Activated CD8-positive, alpha-beta memory T cell treated with anti-CD3 and anti-CD28 coated beads for 1 hour (primary cell): ENCODE measurements at places on chromosomes 7 and 10.

- no peak for DNase-seq
These were observed 17.9 kb downstream of the SLC26A3 start for GRCh38 chr7:107785170-107785569.

DNA sequence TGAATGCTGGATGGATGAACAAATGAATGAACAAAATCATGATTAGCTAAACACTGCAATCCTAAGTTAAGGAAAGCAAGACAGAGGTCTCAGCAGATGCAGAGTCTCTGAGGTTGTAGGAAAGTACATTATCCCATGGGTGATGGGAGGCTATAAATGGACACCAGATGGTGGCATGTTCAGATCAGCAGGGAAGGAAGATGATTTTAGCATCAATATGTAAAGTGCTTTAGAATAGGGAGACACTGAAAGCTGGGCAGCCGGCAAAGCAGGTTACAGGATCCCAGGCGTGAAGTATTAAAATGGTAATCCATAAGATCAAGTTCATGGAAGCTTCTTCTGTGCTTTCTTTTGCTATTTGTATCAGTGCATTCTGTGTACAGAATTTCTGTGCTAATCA, 7.9 kb upstream of the RAPGEF5 start:
- no peak for DNase-seq

DNA sequence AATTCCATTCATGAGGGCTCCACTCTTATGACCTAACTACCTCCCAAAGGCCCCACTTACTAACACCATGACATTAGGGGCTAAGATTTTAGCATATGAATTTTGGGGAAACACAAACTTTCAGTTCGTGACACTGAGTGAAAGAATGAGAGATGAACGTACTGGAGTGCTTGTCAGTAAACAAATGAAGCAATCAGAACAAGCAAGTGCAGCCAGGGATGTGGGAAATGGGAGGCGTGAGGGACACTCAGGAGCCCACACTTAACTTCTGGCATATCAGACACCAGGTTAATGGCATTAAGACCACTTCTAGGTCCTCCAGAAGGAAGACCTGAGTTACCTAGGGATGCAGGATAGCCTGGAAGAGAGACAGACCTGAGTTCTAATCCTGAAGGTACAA, 2.3 kb upstream of the MDFIC start:
- no peak for DNase-seq

DNA sequence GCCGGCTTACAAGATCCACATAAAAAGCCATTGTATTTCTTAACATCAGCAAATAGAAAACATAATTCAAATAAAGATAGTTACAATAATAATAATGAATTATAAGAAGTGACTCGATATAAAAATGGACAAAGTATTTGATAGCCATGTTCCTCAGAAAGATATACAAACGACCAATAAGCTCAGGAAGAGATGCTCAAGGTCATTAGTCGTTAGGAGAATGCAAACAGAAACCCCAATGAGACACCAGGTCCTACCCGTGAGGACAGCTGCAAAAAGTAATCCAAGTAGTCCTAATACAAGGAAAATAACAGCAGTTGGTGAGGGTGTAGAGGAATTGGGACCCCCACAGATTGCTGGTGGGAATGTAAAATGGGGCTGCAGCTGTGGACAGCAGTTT, 54.2 kb upstream of the INPP5A start:
- DNase-seq = no peak

DNA sequence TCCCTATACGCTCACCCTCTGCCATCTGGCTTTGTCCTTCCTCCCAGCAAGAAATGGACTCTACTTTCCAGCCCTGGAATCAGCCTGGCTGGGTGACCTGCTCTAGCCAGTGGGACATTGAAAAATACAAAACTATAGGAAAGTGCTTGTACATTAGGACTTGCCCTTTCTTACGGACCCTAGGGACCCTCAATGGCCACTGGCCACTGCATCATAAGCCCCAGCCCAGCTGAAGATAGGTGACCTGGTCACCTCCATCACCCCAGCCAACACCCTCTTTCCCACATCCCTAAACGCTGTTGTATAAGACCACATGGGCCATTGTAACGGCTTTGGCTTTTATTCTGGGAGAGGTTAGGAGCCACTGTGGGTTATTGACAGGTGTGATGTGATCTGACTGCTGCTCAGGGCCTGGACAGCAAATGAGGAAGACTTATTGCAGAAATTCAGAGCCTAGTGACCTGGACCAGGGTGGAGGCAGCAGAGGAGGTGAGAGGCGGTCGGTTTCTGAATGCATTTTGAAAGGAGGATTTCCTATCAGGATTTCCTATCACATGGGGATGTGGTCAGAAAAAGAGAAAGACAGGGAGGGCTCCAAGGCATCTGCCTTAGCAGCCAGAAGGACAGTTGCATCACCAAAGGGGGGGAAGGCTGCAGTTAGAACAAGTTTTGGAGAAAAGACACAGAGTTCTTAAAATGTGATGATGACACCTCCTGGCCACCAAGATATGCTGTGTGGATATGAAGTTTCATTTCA, 2.2 kb upstream of the LMBR1 start:
- DNase-seq = no peak

DNA sequence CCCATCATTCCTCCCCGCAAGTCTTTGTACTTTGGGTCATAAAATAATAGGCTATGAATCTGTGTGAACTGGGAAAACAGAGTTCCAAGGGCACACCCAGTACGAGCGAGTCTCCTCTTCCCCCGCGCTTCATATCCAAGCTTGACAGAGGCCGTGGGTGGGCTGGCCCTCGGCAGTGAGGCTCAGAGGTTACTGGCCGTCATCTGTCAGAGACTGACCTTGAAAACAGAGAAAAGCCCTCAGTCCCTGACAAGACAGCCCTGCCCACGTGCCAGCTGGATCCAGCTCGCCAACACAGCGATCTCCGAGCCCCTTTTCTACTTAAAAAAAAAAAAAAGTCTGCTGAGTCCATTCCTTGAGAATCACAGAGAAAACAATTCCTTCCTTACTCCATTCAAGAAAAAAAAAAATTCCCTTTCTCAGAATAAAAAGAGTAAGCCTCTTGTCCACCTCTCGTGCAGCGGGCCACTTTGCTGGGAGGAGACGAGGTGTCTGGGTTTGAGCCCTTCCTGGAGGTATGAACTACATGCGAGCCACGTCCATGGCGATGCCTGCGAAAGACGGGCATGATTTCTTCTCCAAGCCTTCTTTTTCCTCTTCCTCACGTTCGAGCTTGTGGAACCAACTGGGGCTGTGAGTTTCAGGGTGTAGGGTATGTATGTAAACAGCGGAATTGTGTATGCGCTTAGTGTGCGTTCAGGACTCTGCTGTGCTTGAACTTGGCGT, 744 bp upstream of the BICC1 start:
- DNase-seq = no peak

- DNase-seq = no peak
These were observed 150.4 kb downstream of the ACTR3B start for GRCh38 chr7:152909683-152910544.

- no peak for DNase-seq
These were observed 40.5 kb downstream of the PDE6C start for GRCh38 chr10:93652857-93653256.

DNA sequence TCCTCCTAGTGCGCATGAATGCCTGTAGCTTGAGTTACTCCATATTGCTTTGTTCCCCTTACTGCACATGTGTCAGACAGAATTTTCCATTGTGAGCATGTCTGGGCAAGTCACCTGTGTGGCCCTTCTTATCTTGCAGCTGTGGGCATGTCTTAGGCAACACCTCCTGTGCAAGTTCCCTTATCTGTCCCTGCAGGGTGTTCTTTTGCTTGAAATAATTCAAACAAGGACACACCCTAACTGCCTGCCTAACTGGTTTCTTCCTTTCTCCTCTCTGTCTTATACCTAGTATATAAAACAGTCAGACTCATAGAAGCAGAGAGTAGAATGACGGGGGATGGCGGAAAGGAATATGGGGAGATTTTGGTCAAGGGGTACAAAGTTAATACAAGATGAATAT, 421.1 kb upstream of the SORCS1 start:
- no peak for DNase-seq

DNA sequence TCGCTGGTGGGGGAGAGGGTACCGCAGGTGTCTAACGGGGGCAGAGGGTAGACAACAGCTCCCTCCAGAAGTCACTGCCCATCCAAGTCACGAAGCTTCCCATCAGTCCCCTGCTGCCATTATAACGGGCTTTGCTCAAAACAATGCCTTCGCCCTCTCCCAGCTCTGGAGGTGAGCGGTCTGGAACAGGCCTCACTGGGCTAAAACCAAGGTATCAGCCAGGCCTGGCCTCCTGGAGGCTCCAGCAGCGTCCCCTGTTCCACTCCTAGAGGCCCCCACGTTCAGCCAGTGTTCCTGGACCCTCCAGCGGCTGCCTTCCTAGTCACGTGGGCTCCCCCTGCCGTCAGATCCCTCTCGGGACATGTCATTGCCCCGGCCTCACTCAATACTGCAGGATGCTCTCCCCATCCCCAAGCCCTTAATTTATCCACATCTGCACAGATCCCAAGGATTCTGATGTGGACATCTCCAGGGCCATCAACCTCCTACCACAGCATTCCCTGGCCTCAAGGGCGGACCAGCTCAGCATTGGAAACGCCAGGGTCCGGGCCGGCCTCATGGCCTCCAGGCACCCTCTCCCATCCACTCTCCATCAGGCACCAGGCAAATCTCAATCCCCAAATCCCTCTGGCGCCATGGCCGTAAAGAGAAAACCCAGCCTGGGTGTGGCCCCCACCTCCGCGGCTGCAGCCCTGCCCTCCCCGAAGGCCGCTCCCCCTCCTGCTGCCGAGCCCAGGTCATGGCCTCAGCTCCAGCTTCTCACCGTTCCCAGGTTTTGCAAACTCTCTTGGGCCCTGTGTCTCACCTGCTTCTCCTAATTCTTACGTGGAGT, 104.1 kb upstream of the FAM20C start:
- no peak for DNase-seq

GRCh38 chr10:80599424-80599847, 61.7 kb downstream of the SH2D4B start:
- DNase-seq = no peak

GRCh38 chr7:103751311-103751880, 238.1 kb downstream of the RELN start:
- DNase-seq = no peak

GRCh38 chr7:121045090-121045489, 56.6 kb downstream of the CPED1 start:
- no peak for DNase-seq

DNA sequence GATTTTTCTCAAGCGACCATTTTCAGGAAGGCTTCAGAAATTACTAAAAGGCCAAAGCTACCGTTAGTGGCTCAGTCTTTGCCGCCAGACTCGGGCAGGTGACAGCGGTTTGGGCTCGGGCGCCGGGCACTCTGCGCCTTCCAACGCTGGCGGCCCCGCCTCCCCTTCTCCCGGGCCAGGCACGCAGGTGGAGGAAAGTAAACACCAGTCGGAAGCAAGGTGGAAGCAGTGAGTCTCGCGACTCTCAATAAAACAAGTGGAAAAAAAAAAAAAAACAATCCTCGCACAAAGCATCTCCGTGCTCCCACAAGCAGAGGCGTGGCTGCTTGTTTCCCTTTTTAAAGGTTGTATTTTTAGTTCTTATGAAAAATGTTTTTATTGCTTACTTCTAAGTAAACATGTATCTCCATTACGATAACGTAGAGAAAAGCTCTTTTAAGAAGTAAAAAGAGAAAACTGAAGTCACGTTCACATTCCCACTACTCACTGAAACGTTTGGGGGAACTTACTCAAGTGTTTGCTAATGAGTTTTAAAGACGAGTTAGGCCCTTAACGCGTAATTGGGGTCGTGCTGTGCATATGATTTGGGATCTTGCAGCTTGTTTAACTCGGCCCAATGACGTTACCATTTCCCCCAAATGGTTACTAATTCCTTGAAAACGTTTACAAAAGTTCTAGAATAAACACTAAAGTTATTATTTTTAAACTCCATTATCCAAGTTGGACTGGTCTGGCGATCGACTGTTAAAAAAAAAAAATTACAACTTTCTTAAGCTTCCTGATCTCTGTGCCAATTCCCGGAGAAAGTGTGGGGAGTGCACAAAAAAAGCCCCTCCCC, 864 bp downstream of the CDCA7L start:
- DNase-seq = no peak
